Glomerular endothelial cell (primary cell): ENCODE measurements at places on chromosomes 5 and 9. TPM values are rescaled to one million over a fixed set of nuclear protein-coding genes. Genes with fewer than 3 reads are reported as not detected.

GRCh38 chr5:61120534-61120933 lies 41.7 kb downstream of the SMIM15 start:
- no peak for DNase-seq

DNA sequence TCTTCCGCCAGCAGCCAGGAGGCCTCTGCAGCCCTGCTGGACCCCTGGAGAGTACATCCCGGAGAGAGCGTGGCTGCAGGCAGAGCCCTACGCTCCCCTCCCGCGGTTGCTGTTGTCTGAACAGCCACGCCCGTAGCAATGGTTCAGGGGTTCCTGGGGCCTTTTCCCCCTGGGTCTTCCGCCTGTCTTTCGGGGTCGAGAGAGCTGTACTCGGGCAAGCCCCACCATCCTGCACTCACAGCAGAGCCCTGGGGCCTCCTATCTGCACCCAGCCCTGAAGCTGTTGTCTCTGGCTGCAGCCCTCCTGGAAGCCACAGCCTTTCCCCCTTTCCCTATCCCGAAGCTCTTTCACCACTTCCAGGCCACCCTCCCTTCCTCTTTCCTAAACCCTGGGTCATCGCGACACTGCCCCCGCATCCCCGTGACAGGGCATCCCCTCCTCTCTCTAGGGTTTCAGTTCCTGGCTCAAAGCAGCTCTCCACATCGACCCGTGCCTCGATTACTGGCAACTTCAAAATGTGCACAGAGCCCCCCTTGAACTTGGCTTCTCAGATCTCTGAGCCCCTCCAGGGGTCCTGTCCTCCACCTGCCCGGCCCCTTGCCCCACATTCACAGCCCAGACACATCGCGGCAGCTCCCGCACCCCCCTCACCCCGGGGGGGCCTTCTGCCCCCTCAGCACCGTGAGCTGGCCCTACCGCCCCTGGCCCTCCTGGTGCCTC lies 43.9 kb upstream of the CEP72 start:
- DNase-seq: no peak

GRCh38 chr5:5071554-5071953 lies 68.6 kb upstream of the ADAMTS16 start:
- DNase-seq: no peak

Gene ECM2
- total RNA-seq: not detected in 2 replicates

- no peak for DNase-seq
These were observed 99.0 kb downstream of the OLFM1 start for GRCh38 chr9:135186248-135187164.

Gene UBAC1
- total RNA-seq: 48.9 and 57.8 TPM in 2 replicates

- DNase-seq: no peak
These were observed 58.7 kb downstream of the FYB1 start for GRCh38 chr5:39160576-39161213.

Gene CDX1
- total RNA-seq: not detected in 2 replicates

GRCh38 chr5:95823738-95824609 lies 1.4 kb upstream of the GLRX start:
- no peak for DNase-seq

DNA sequence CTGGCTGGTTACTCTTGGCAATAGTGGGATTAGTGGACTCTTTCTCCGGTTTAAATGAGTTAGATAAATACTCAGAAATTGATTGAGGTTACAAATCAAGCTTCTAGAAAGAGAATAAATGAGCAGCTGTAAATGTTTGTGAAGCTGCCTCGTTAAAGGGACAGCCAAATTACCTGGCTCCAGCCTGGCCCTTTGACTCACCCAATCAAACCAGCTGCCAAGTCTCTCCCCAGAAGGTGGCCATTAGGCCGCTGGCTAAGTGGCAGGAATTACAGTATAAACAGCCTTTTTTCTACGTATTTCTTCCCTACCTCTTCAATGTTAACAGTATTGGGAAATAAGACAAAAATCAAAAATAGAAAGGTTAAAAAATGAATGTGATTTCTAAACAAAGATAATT lies 46.0 kb upstream of the SRFBP1 start:
- no peak for DNase-seq

GRCh38 chr5:13939638-13940037 lies 4.8 kb downstream of the DNAH5 start:
- no peak for DNase-seq

Gene RABEPK
- 17.2 and 30.5 TPM in 2 replicates for total RNA-seq

DNA sequence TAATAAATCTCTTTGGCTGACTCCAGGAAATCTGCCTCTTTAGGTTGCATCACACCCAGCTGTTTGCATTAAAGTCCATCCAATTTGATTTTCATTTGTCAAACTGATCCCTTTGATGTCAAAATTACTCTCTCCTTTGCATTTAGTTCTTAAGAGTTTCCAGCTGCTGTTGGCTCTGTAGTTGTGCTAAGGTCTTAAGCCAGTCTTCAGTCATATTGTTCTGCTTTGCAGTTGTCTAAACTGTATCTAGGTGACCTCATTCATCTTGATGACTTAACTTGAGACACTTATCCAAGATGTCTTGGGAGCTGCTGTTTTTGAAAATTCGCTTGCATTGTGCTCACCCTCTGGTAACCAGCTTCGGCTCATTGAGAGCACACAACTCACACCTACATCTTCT lies 386.9 kb upstream of the TLE4 start:
- no peak for DNase-seq

- DNase-seq: no peak
These were observed 3.3 kb downstream of the MAT2B start for GRCh38 chr5:163508753-163509152.

DNA sequence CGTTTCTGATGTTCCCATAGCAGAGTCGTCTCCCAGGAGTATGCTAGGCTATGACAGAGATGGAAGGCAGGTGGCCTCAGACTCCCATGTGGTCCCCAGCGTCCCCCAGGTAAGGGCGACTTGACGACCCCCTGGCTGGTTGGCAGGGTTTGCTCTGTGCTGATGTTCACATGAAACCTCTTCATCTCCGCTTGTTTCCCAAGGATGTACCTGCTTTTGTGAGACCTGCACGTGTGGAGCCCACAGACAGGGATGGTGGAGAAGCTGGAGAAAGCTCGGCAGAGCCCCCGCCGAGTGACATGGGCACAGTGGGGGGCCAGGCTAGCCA lies 108.3 kb downstream of the WNK2 start:
- no peak for DNase-seq
